ENCODE measurements at places on chromosomes 6 and 20.

GRCh38 chr6:24778121-24778520 lies 3.4 kb downstream of the GMNN start:
- no peak for DNase-seq

DNA sequence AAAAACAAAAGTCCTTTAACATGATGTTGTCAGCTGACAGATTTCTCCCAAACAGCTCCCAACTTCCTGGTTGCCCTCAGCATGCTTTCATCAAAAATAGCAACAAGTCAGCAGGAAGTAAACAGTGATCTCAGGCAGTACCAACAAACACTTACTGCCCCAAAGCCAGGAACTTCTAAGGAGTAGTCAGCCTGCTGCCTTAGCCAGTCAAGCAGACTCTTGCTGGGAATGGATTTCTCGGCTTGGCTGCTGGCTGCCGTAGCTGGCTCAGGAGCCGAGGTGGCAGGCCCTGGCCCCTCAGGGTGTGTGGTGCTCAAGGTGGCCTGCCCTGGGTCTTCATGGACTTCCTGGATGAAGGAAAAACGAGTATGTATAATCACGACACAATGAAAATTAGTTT lies 46.6 kb upstream of the EMILIN3 start:
- no peak for DNase-seq

GRCh38 chr20:25117990-25118389 lies 36.0 kb upstream of the VSX1 start:
- no peak for DNase-seq

DNA sequence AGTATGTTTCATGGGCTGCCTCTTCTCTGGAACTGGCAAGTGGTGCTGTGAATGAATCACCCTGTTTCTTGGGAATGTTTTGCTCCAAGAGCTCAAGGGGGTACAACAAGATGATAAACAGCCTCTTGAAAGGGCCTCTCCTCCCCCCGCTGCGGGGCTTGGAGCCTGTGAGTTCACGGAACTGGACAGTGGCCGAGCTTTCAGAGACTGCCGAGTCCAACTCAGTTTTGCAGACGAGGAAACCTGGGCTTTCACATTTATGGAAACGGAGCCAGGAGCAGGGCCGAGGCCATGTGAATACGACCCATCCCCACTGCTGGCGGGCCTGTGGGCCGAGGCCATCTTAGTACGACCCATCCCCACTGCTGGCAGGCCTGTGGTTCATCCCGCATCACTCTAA lies 18.2 kb upstream of the SRC start:
- DNase-seq, result no peak

DNA sequence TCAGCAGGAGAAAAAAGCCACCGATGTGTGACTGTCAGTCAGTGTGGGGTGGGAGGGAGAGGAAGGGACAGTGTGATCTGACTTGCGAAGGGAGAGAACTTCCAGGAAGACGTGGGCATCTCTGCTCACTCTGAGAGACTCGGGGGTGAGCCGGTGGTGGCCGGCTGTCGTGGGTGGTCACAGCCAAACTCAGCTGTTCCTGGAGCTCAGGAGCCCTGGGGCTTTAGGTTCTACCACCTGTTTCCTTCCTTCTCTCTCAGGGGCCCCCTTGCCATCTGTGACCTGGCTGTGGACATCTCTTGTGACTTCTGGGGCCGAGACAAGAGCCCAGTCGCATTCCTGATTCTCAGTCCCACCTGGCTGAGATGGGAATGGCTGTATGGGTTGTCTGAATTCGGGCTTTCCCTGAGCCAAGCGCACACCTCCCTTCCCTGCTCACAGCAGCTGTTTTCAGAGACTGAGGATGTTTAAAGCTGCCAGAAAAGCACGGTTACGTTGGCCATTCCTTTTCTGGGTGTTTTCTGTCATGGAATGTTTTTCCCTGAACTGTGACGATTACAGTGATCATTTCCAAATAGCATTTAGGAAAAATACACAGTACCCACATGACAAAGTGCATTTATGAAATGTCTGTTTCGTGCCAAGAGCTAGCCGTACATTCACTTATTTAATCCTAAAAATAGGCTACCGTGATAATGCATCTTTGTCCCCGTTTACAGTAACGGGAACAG lies 36.5 kb downstream of the SYNJ2 start:
- DNase-seq, result no peak

DNA sequence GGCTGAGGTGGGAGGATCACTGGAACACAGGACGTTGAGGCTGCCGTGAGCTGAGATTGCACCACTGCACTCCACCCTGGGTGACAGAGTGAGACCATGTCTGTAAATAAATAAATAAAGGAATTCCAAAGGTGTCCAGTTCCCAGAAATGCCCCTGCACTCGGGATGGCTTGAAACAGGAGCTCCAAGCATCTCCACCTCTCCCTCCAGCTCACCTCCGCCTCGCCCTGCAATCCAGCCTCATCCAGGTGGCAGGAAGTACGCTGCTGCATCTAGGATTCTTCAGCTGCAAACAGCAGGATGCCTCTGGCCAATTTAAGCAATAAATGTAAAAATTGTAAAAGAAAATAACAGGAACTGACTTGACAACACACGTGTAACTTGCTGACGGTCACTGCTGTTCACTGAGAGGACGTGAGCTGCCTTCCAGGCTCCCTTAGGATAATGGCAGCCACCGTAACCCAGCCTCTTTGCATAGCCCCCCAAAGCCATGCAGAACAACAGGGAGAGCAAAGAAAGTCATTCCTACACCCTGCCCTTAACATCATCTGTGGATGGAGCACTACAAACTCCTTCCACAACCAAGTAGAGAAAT lies 11.4 kb upstream of the GRM4 start:
- no peak for DNase-seq

DNA sequence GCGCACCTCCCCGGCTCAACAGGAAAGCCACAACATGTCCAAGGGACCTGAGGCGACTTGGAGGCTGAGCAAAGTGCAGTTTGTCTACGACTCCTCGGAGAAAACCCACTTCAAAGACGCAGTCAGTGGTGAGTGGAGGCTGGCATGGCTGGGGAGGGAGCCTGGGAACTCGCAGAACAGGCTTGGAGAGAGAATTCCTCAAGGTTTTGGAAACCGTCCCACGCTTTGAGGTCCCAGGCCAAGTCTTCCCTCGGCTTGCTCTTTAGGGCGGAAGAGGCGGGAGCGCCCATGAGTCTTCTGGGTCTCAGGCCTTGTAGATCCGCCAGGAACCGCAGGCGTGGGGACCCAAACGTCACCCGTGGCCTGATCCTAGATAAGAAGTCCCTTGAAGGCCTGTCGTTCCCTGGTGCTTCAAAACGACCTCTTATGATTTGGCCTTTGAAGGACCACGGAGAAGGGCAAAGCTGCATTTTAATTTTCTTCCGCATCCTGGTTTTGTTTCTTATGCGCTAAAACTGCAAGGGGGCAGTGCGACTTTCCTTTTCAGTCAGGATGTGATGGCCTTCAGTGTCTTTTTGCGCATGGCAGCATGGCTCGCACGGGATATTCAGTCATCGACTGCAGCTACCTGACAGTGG lies 2.0 kb downstream of the LAMP5 start:
- DNase-seq, result no peak

DNA sequence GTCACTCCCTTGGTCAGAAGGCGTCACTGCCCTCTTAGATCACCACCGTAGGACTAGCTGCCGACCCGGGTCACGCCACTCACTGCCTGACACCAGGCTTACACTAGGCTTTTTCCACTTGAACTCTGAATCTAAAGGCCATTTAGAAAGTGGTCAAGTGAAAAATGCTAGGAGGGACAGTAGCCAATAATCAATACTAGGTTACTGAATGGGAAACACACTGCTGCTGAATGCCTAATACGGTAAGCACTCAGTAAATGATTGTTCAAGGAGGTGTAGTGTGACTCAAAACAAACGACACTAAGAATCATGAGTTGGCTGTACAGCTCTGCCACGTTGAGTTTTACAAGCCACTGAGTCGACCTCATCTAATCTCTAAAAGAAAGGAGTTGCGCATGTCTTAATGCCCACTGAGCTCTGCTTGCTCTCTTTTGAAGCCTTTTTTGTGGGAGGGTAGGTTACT lies 760 bp upstream of the IBTK start:
- peak; percentile 83 for DNase-seq

- peak; percentile 90 for DNase-seq
Observed at GRCh38 chr6:47034926-47035325, 7.2 kb downstream of the ADGRF1 start.

DNA sequence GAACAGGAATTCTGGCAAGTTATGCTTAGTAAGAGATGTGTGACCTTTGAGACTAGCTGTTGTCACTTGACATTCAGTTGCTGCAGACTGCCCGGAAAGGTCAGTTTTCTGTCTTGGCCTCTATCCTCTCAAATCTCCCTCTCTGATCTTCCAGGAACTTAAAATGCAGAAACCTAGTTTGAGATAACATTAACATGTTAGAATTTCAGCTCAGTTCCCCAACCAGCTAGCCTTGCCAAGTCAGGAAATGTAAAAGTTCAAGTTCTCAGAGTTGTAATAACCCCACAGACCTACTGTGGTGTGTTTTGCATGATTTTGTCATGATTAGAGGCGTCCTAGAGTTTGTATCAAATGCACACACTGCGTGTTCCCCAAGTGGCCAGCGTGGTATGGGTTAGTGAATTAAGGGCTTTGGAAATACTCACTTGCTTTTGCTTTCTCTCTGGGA lies 46.6 kb downstream of the DUSP22 start:
- no peak for DNase-seq

- no peak for DNase-seq
Observed at GRCh38 chr6:7561153-7561964, 19.9 kb downstream of the DSP start.

DNA sequence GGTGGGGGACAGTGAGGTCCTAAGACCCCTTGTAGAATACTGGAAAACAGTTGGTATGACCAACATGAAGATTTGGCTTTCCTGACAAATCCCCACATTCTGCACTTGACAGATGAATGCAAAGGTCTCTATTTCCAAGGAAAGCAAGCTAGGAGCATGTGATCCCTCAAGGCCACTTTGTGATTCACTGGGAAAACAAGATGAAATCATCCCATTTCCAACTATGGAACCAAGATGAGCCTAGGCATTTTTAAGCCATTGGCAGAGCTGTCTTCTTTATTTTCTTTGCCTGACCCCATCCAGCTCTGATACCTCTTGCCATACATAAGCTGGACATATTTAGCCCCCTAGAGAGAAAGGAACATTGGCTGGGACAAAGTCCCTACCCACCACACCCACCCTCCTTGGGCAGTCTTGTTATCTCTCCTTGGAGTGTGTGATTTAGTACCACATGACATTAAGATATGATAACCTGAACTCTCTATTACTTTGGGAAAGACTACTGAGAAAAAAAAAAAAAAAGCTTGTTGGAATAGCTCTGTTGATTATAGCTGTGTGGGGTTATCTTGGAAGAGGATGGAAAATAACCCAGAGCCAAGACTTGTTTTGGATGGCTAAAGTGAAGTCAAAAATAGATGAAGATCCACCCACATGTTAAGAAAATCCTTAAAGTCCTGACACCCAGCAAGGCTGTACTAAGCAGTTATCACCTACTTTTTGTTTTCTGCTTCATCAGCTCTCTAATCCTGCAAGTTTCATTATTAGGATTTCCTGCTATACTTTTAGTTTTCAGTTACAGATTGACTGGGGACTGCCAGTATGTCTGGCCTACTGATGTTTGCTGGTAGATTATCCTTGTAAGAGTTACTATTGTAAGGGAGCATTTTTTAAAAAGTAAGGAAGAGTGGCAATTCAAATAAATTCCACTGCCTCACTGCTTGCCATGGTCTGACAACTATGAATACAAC lies 90.1 kb upstream of the PREP start:
- no peak for DNase-seq

DNA sequence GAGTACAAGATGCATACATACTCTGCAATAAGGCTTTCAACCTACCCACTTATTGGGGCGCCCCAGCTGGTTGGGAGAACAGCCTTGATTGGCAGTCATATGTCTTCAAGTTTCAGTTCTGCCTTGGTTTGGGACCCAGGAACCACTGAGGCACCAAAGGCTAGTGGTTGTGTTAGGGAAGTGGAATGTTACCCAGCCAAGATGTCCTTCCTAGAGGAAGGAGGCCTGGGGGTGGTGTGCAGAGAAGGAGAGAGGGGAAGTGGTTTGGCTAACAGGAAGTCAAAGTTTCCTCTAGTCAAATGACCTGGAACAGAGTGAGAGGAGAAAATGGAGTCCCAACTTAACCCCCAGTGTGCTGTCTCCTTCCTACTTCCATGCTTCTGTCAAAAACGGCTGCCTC lies 59.4 kb downstream of the CD164 start:
- DNase-seq, result no peak

- no peak for DNase-seq
Observed at GRCh38 chr6:113018351-113019151, 671.4 kb downstream of the RFPL4B start.

DNA sequence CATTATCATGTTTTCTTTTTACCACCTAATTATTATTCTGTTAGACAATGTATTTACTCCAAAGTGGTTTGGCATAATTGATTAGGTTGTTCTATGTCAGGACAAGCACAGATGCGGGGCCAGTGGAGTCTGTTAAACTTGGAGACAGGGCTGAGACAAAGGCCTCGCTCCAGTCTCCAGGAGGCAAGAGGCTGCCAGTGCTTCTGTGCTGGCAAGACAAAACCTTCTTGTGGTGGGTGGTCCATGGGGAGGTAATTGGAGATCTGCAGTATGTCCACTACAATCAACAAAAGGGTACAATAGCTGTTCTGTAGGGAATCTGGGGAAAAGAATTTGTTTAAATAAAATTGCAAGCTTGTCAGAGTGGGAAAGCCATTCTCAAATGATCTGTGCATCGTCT lies 677.2 kb upstream of the SLC35B3 start:
- no peak for DNase-seq

- DNase-seq, result no peak
Observed at GRCh38 chr6:75273009-75273408, 11.6 kb downstream of the TMEM30A start.

GRCh38 chr6:43964659-43965570 lies 162.3 kb downstream of the MRPL14 start:
- DNase-seq, result no peak

DNA sequence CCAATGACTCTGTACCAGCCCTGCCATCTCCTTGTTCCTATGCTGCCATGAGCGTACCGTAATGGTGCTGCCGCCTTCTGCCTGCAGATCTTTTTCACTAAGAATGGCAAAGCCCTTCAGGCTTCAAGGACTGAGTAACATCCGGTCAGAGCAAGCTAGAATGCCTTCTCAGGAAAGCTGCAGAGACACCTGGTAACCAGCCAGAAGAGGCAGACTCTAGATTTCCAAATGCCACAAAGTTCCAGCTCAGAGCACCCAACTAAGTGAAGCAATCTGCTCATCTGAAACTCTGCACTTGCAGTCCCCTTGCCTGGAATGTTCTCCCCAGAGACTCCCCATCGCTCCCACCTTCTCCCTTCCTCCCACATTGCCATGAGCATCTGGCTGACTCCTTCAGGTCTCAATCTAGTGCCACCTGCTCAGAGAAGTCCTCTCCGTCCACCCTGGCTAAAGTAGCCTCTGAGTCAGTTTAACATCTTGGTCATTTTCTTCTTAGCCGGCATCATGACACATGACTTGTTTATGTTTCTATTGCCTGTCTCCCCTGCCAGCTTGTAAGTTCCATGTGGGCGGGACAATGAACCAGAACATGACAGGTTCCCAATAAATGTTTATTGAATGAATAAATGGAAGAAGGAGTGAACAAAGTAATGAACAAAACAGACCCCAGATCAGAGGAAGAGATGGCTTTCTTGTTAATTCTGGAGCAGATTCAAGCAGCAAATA lies 6.9 kb upstream of the OCSTAMP start:
- peak; percentile 71 for DNase-seq

All from ACHN (cell line).